Keratinocyte (primary cell): ENCODE measurements at places on chromosomes 3 and 15.

DNA sequence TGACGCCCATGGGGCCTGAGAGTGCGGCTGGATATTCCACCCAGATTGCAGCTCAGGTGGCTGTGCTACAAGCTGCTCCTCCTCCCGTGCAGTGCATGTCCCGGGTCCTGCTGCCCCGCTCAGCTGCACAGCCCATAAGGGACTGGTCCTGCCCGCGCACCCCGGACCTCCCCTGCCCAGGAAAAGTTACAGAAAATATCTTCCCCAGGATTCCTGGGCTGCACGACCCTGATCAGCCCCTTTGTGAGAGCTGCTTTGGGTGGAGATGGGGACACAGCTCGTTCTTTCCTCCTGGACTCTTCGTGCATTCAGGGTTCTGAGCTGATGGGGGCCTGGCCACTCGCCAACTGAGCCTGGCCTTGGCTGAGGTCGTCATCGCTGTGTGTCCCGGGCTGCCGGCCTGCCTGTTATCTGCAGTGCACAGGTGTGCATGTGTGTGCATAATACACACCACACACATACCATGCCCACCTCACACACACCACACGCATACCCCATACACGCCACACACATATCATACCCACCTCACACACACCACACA, 28.8 kb downstream of the APBA2 start:
- H3K4me1 ChIP-seq: no peaks in the 10 kb centered on the region
- no peak overlapping the region for H3K27ac ChIP-seq
- no peak for DNase-seq
- no peaks in the 10 kb centered on the region for H3K27me3 ChIP-seq

GRCh38 chr3:51630513-51630912, 40.5 kb upstream of the TEX264 start:
- no peaks in the 10 kb centered on the region for H3K4me1 ChIP-seq
- H3K4me3 ChIP-seq: no peak overlapping the region
- H3K36me3 ChIP-seq: peaks cover 31% of the 10 kb centered on the region
- no peak for DNase-seq

GRCh38 chr3:11140030-11140712, 14.1 kb upstream of the HRH1 start:
- no peaks in the 10 kb centered on the region for H3K36me3 ChIP-seq
- no peaks in the 10 kb centered on the region for H3K27me3 ChIP-seq
- no peak overlapping the region for H3K27ac ChIP-seq
- no peak overlapping the region for H3K4me3 ChIP-seq
- no peak for DNase-seq
- peaks cover 28% of the 10 kb centered on the region for H3K4me1 ChIP-seq

DNA sequence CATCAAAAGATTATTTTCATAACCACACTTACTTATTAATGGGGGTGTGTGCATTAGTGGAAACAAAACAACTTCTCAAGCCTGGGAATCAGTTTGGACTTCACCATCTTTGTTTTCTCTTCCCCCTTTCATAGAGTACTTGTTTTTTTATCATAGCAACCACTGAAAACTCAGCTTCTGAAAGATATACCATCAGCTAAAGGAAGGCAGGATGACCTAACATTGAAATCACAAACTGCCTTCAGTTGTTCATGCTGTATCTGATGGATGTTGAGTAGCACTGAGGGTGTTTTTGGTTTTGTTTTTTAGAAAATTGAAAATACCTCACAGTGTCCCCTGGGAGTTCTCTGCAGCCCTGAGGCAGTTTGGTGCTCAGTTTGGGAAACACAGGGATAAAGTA, 46.5 kb downstream of the NEK10 start:
- no peaks in the 10 kb centered on the region for H3K36me3 ChIP-seq
- peaks cover 3% of the 10 kb centered on the region for H3K4me1 ChIP-seq
- no peak overlapping the region for H3K27ac ChIP-seq
- no peaks in the 10 kb centered on the region for H3K27me3 ChIP-seq

GRCh38 chr15:100037901-100038300, 303.9 kb downstream of the ADAMTS17 start:
- H3K4me3 ChIP-seq: no peak overlapping the region

DNA sequence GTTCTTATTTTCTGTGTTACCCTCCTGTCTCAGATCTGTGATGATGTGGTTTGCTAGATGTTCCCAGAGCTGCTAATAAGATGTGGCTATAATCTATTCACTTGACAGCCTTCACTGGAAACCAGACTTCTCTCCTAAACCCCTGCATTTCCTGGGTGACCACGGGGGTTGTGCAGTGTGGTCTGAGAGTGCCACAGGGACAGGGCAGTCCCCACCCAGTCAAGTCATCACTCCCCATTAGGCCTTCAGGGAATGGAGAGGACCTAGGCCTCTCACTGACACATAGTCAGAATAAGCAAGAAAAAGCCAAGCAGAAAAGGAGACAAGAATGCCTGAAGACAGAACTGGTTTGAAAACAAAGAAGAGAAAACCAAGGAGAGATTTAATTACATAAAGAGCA, 58.3 kb downstream of the GJD2 start:
- no peaks in the 10 kb centered on the region for H3K36me3 ChIP-seq
- DNase-seq: no peak
- no peaks in the 10 kb centered on the region for H3K27me3 ChIP-seq
- peaks cover 10% of the 10 kb centered on the region for H3K4me1 ChIP-seq
- no peak overlapping the region for H3K4me3 ChIP-seq
- no peak overlapping the region for H3K27ac ChIP-seq

GRCh38 chr3:123733805-123734526, 149.1 kb upstream of the HACD2 start:
- no peaks in the 10 kb centered on the region for H3K27me3 ChIP-seq
- H3K4me3 ChIP-seq: no peak overlapping the region
- peak; percentile 64 for DNase-seq
- H3K36me3 ChIP-seq: no peaks in the 10 kb centered on the region

DNA sequence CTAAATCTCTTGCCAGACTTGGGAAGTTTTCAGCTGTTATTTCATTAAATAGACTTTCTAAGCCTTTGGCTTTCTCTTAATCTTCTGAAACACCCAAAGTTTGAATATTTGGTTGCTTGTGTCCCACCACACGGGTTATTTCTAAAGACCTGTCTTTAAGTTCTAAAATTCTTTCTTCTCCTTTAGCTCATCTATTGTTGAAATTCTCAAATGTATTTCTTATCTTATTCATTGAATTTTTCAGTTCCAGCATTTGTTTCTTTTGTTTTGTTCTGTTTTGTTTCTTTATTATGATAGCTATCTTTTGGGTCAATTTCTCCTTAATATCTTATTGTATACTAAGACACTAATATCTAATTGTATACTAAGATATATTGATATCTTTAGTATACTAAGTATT, 97.0 kb downstream of the ARRDC4 start:
- no peak overlapping the region for H3K27ac ChIP-seq
- no peaks in the 10 kb centered on the region for H3K36me3 ChIP-seq
- DNase-seq: no peak

DNA sequence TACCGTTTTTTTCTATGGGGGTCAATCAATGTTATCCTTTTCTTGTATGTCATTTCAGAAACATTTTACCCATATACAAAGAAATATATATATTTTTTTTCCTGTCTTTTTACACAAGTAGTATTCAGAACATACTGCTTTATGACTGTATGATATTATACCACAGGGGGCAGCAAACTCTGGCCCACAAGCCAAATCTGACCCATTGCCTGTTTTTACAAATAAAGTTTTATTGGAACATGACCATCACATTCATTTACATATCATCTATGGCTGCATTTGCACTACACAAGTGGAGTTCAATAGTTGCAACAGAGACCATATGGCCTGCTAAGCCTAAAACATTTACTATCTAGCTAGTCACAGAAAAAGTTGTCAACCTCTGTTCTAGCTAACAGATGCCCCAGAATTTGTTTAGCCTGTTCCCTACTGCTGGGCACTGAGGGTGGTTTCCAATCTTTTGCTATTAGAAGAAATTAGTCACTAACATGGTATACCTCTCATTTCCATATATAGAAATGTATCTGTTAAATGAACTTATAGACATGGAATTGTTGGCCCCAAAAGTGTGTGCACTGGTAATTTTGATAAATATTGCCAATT, 57.7 kb downstream of the BFSP2 start:
- no peaks in the 10 kb centered on the region for H3K36me3 ChIP-seq
- H3K4me3 ChIP-seq: no peak overlapping the region
- no peak for DNase-seq
- no peaks in the 10 kb centered on the region for H3K27me3 ChIP-seq

DNA sequence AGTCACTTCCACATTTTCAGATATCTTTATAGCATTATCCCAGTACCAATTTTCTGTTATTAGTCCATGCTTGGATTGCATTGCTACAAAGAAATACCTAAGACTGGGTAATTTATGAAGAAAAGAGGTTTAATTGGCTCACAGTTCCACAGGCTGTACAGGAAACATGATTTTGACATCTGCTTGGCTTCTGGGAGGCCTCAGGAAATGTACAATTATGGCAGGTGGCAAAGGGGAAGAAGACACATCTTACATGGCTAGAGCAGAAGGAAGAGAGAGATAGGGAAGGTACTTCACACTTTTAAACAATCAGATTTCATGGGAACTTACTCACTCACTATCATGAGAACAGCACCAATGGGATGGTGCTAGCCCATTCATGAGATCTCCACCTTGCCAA, 172.3 kb upstream of the GPR149 start:
- H3K4me1 ChIP-seq: no peaks in the 10 kb centered on the region
- no peak overlapping the region for H3K27ac ChIP-seq
- no peak overlapping the region for H3K4me3 ChIP-seq
- no peaks in the 10 kb centered on the region for H3K27me3 ChIP-seq

DNA sequence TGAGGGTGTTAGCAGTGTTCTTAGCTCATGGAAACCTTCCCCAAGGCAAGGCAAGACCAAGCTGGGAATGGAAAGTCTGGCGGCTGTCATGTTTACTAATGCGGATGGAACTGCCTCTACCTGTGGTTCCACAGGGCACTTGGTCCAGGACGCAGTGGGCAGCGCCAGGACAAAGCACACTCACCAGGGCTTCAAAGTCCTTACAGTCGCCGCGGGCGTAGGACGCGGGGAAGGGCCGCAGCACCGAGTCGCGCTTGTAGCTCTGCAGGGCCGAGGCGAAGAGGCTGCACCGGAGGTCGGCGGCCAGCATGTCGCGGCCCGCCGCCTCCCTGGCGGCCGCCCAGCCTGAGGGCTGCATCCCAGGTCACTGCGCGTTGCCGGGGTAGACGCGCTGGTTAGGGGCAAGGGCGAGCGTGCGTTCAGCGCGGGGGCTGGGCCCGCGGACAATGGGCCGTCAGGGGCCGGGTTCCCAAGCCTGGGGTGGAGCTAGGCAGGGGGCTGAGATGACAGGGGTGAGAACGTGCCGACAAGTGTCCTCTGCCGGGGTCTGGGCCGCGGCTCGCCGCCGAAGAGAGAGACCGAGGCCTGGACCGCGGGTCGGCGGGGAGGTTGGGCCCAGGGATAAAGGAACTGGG, 497 bp downstream of the PARP16 start:
- no peaks in the 10 kb centered on the region for H3K36me3 ChIP-seq
- H3K27ac ChIP-seq: peak overlapping the region; percentile 52
- H3K27me3 ChIP-seq: no peaks in the 10 kb centered on the region
- no peak for DNase-seq
- H3K4me1 ChIP-seq: peaks cover 9% of the 10 kb centered on the region

DNA sequence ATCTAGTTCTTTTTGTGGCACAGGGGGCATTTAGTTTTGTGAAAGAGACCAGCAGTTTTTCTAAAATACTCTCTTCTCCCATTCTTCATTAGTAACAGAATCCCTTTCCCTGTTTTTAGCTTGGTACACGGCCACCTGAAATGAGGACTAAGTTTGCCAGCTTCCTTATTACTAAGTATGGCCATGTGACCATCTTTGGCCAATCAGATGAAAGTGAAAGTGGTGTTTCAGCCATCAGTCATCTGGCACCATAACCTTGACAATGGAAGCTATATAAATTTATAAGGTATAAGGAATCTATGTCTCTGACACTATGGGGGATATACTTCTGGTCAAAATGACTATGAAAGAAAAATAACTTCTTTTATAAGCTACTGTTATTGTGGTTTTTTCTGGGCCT, 570.4 kb downstream of the AGBL1 start:
- H3K4me3 ChIP-seq: no peak overlapping the region
- H3K4me1 ChIP-seq: no peaks in the 10 kb centered on the region
- H3K27ac ChIP-seq: no peak overlapping the region

GRCh38 chr15:70521576-70522322, 241.6 kb downstream of the UACA start:
- H3K27ac ChIP-seq: no peak overlapping the region
- H3K4me1 ChIP-seq: peaks cover 23% of the 10 kb centered on the region
- H3K36me3 ChIP-seq: no peaks in the 10 kb centered on the region
- no peak for DNase-seq

GRCh38 chr3:70488816-70489215, 176.4 kb upstream of the MDFIC2 start:
- no peak for DNase-seq
- H3K36me3 ChIP-seq: no peaks in the 10 kb centered on the region
- no peaks in the 10 kb centered on the region for H3K4me1 ChIP-seq
- H3K4me3 ChIP-seq: no peak overlapping the region

DNA sequence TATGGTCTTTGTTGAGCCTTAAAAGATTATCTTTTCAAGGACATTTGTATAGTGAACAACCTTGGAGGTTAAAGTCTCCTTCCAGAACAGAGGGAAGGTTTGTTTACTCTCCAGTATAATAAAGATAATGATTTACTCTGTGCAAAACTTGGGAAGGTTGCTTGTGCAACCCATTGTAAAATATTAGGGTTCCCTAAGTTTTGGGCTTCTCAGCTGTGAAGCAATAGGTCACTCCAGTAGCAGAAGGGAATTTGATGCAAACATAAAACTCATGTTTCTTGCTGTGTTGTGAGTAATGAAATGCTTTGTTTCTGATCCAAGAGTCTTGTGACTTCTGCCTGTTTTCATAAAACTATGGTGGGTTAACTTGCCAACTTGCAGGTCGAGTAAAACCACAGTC, 177.5 kb downstream of the SUCNR1 start:
- no peaks in the 10 kb centered on the region for H3K27me3 ChIP-seq
- no peak overlapping the region for H3K27ac ChIP-seq
- DNase-seq: no peak
- no peak overlapping the region for H3K4me3 ChIP-seq

- no peaks in the 10 kb centered on the region for H3K27me3 ChIP-seq
- peaks cover 15% of the 10 kb centered on the region for H3K36me3 ChIP-seq
- no peak overlapping the region for H3K4me3 ChIP-seq
- no peak overlapping the region for H3K27ac ChIP-seq
- peak; percentile 58 for DNase-seq
Observed at GRCh38 chr3:27431116-27431515, 53.1 kb downstream of the SLC4A7 start.

GRCh38 chr3:52532838-52533622, 627 bp downstream of the NT5DC2 start:
- no peak overlapping the region for H3K27ac ChIP-seq
- H3K27me3 ChIP-seq: no peaks in the 10 kb centered on the region
- peaks cover 34% of the 10 kb centered on the region for H3K4me1 ChIP-seq
- no peak for DNase-seq
- H3K4me3 ChIP-seq: peak overlapping the region; percentile 58
